ENCODE measurements at places on chromosomes 5 and 9.
A peak's percentile ranks its signal among the peaks of the same experiment; 100 is the strongest.

DNA sequence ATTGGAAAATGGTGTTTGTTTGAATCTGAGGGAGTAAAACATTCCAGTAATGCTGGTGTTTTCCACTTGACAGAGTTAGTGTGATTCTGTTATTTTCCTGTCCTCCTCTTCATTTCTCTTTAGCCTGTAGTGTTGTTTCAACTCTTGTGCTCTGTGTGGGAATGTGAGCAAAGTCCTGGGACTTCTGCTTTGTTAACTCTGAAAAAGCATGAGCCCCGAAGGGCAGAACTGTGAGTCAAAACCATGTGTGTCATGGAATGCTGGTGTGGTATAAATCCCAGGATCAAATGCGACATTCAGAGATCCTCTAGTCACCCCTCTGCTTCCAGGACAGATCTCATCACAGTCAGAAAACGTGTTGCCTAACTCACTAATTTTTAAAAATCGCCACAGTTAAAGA lies 8.9 kb downstream of the F2R start:
- no peak for DNase-seq

GRCh38 chr9:29691145-29691544 lies 2117.9 kb upstream of the C9orf72 start:
- no peak for DNase-seq

DNA sequence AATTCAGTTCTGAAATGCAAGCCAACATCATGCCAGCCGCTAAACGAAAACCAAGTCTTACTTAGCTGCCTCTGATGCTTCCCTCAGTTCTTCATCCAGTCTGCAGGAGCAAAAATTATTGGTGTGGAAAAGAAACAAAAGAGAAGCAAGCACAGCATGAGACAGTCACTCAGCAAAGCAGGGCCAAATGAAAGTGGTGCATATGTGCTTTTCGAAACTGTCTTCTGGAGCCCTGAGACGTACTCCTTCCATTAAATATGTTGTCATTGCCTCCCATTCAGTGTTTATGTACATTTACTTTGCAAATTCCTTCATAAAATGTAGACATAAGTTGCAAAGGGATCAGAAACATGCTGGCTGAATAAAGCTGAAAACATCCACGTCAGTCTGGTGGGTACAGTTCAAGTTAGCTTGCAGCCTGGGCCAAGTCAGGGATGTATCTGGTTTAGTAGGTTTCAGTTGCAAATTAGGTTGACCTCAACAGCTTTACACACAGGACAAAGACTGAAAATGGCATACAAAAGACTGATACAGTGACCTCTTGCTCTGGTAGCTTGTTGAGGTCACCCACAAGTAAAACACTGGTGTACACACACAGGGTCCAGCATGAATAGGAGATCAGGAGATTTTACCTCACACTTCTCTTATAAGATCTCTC lies 139.7 kb upstream of the PCA3 start:
- no peak for DNase-seq

- peak; percentile 6 for DNase-seq
Observed at GRCh38 chr5:175696139-175696854, 38.4 kb downstream of the HRH2 start.

- DNase-seq, result peak; percentile 79
Observed at GRCh38 chr9:134049236-134049635, 18.6 kb downstream of the BRD3 start.
